ENCODE measurements at places on chromosomes 11 and 22. TPM values are rescaled to one million over a fixed set of nuclear protein-coding genes. Genes with fewer than 3 reads are reported as not detected.

GRCh38 chr11:2313051-2313951 is 11.5 kb downstream of the TSPAN32 start:
- DNase-seq: no peak

DNA sequence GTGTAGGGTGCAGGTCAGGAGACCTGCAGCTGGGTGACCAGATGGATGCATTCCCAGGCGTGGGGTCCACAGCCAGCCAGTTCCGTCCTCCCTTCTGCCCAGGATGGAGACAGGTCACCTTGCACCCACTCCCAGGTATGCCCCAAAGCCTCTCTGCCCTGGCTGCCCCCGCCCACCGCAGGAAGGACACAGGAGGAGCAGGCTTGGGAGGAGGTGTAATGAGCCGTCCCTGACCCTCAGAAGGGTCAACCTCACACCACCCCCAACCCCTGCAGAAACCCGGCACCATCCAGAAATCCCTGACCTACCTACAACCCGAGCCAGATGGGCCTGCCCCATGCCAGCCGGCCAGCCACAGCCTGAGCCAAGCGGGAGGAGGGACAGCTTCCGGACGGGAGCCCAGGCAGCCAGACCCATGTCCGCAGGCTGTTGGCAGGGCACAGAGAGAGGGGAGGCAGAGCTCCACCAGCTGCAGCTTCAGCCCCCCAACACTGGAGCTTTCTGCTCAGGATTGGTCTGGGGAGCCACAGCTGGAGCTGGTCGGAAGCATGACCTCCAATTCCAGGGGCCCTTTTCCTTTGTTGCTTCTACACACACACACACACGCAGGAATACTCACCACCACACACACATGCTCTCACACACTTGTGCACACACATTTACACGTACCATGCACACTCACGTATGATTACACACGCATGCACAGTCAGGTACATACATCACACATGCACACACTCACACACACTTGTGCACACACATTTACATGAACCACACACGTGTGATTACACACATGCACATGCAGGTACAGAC is 5.3 kb downstream of the IFITM10 start:
- no peak for DNase-seq

DNA sequence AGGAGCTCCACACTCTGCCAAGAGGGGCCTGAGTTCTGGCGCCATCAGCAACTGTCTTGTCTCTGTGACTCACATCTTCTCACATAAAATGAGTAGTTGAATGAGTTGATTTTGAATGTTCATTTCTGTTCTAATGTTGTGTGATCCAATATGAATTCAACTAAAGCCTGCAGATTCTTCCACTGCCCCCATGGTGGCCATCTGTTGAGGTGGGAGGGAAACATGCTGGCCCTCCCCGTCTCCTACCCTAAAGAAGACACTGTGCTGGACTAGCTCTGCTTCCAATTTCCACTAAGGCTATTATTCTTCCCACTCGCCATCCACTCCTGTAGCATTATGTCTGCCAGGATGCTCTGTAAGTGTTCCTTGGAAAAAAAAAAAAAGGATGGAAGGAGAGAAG is 555.6 kb upstream of the LARGE1 start:
- no peak for DNase-seq

GRCh38 chr22:37053310-37054055 is 1.9 kb downstream of the KCTD17 start:
- DNase-seq: no peak

DNA sequence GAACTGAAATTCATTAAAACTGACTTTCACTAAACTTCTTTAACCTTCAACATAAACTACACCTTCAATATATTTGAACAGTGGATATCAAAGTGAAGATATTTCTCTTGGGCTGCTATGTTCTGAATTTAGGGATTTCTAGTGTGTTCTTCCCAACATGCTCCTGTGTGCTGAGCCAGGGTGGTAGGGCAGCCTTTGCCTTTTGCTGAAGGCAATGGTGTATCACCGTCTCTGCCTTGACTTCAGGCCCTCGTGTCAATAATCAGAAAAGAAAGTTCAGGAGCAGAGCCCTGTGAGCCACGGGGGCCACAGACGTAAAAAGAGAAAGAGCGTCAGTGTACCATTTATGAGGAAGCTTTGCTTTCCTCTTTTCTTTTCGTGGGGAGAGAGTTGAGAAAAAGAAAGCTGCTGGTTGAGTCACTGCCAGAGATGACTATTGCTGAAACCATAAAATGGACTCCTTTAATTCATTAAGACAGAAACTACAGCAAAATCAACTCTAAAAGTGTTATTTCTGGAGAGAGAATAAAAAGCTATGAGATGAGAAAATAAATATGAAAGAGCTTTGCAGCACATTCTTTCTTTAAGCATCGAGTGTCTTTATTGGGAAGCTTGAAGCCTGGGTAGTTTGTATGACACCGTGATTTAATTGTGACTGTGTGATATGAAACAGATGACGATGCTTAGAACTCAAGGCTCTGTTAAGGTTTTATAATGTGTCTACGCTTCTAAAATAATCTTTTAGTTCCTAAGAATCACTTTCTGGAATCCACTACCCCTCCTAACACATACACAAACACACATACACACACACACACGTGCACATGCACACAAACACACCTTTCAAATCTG is 271.8 kb upstream of the MTNR1B start:
- no peak for DNase-seq

GRCh38 chr22:29816539-29816938 is 21.5 kb downstream of the ASCC2 start:
- DNase-seq: no peak

The LMO1 gene
- polyA plus RNA-seq: 0.32 TPM

The TEX54 gene
- polyA plus RNA-seq: 1.3 TPM

The ANKRD13D gene
- 99.1 TPM for polyA plus RNA-seq

Measured in thymus (tissue), 14 donors.